Mesothelial cell of epicardium (in vitro differentiated cells): ENCODE measurements at places on chromosomes 4 and X.
A peak's percentile ranks its signal among the peaks of the same experiment; 100 is the strongest.

- DNase-seq, result no peak
These were observed 105.0 kb upstream of the PAQR3 start for GRCh38 chr4:79044141-79044659.

- no peak for DNase-seq
These were observed 819.5 kb downstream of the TECRL start for GRCh38 chr4:63589796-63590195.

- DNase-seq, result no peak
These were observed 837 bp downstream of the DCHS2 start for GRCh38 chr4:154490583-154491340.

GRCh38 chrX:78493180-78493579 is 165.8 kb upstream of the CYSLTR1 start:
- no peak for DNase-seq

DNA sequence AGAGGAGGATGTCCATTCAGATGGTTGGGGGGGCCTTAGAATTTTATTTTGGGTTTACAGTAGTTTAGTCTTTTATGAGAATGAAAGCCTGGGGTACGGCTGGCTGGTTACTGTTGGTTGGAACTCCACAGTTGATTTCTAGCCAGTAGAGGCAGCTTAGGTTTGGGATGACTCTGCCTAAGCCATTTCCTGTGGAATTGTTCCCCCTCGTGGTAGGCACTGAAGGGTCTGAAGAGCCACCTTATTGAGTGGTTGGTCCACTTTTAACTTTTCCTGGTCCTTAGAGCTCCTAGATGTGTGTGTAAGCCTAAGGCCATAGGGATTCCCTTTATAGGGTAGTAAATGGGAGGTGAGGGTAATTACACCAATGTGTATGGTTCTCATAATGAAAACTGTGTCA is 19.7 kb downstream of the SPIN3 start:
- no peak for DNase-seq

- DNase-seq, result no peak
These were observed 91.5 kb upstream of the ZNF827 start for GRCh38 chr4:146029939-146030710.

DNA sequence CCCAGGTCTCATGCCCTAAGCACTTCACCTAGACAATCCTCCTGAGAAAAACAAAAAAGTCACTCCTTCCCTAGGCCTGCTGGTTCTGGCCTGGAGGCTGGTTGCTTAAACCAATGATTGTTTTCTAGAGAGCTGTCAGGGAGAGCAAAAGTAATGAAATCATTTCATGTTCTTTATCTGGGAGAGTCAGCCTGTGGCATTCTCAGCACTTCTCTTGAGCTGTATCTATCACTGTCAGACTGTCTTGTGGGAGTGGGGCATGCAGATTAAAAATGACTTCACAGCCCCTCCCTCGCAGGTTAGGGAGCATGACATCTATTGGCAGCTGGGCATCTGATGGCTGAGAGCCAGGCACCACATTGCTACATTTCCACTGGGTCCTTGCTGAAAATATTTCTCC is 20.4 kb upstream of the TMEM154 start:
- no peak for DNase-seq

- DNase-seq, result no peak
These were observed 95.4 kb upstream of the NUDT6 start for GRCh38 chr4:123017636-123018395.

DNA sequence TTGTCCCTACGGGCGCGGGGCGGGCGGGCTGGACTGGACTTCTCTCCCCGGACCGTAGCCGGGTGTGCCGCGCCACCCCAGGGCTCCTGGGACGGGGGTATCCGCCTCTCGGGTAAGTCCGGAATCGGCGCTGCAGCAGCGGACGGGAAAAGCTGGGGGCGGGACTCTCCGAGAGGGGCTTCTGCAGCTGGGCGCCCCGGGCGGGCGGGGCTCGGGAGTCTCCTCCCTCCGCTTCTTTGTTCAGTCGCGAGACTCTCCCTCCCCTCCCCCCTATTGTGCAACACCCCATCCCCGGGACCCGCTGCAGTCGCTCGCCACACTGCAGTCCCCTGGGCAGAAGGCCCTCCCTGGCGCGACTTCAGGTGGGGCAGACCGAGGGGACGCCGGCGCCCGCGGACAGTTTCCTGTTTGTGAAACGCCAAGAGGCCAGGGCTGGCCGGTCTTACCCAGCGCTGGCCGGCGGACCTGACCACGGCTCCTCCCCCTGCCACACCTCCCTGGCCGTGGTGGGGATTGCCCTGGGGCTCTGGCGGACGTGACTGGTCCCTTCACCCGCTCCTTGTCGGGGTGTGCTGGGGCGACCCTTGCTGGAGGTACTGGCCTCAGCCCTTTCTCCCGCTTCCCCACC is 966 bp downstream of the CCNG2 start:
- peak; percentile 84 for DNase-seq

GRCh38 chr4:2714061-2714770 is 41.9 kb downstream of the TNIP2 start:
- no peak for DNase-seq

DNA sequence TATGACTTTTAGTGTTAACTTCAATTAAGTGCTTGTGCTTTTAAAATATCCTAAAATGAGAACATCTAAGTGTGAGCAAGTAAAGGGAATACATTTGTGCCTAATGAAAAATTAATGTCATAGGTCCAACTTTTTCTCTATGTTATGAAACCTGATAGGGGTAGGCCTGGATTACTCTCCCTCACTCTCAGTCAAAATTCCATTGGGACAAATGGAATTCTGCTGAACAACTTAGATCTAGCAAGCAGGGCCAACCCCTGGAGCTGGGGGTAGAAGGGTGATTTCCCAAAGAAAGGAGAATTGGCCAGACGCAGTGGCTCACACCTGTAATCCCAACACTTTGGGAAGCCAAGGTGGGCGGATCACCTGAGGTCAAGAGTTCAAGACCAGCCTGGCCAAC is 67.4 kb downstream of the EDNRA start:
- DNase-seq, result no peak

DNA sequence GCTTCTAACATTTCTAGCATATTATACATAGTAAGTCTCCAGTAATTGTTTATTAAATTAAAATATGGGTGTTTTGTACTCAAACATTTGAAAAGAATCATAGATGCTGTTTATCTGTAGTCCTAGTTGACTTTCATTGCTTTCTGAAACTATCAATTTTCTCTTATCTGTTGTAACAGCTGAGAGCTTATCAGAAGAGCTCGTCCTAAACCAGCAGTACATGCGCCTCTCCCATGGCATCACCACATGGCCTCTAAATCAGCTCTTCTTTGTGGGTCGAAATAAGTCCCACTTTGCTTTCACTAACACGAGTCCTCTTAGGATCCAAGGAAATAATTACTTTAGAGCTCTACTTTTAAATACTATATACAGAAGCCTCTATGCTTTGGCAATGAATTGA is 55.1 kb downstream of the PPP3CA start:
- DNase-seq, result no peak

- peak; percentile 68 for DNase-seq
These were observed 882 bp downstream of the MRFAP1 start for GRCh38 chr4:6641164-6641970.
